ENCODE measurements at places on chromosomes 1 and 21.
A peak's percentile ranks its signal among the peaks of the same experiment; 100 is the strongest.

- peak; percentile 59 for DNase-seq
These were observed 625 bp downstream of the KLHDC7A start for GRCh38 chr1:18481190-18481920.

DNA sequence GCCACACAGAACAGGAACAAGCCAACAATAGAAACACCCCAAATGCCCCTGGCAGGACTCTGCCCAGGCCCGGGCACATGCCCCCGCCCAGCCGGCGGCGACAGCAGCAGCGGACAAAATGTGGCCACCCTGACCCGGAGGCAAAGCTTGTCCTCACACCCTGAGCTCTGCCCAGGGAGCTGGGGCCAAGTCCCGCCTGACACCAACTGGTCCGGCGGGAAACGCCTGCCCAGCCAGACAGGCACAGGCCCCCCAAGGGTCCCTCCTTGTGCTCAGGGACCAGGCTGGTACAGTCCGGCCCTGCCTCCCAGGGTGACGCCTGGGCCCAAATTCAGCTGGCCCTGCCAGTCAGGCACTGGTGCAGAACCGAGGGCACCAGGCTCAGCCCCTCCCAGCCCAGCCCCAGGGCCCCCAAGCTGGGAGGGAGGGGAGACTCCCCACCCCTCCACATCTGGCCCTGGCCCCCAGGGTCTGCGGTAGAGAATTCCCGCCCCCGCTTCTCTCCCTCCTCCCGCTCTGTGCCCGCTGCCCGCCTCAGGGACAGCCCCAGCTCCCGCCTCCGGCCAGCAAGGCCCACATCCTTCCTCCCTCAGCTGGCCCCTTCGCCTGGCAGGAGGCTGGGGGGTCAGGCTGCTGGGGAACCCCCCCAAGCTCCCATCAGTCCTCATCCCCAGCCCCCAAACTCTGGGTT, 2.0 kb downstream of the AHDC1 start:
- DNase-seq, result peak; percentile 80

- DNase-seq, result no peak
These were observed 115.9 kb downstream of the NEGR1 start for GRCh38 chr1:72166426-72166825.

DNA sequence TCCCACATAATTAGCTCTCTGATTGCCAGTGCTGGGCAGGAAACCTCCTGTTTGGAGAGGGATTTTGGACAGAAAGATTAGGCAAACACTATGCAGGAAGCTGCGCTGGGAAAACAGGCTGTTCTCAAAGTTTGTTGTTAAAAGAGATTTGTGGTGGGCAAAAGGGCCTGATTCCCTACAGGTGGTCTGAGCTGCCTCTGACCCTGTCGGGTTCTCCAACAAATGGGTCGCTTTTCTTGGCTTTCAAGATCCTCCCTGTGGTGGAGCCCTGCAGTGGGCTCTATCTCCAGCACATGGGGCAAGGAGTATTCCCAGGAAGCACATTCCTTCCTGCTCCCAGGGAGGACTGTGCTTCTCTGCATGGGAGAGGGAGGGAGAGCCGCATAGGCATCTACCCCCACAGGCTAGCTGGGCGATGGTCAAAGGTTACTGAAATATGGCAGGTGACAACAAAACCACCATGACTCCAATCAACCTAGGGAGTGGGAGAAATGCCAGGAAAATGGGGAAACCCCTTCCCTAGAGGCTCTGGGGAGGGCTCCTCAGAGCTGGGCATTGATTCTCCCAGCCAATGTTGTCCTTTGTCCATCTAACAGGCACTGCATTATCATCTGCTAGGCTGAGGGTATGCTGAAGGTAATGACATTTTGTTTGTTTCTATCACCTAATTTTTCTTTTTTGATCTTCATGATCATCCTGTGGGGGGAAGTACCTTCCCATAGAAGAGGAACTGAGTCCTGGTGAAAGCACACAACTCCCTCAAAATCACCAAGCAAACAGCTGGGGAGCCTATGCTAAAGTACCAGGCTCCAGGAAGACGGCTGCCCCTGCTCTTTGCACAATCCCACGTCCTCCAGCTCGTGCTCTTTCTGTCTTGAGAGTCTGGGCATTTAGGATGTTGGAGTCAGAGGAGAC, 85.3 kb downstream of the PLXNA2 start:
- peak; percentile 71 for DNase-seq

GRCh38 chr21:32448803-32449594, 36.5 kb downstream of the EVA1C start:
- no peak for DNase-seq

- DNase-seq, result peak; percentile 2
These were observed 160.7 kb downstream of the LEPR start for GRCh38 chr1:65581119-65581518.

GRCh38 chr1:211975152-211975941, 60.0 kb downstream of the INTS7 start:
- DNase-seq, result no peak

GRCh38 chr1:34696981-34697380, 57.9 kb upstream of the GJB5 start:
- DNase-seq, result no peak

DNA sequence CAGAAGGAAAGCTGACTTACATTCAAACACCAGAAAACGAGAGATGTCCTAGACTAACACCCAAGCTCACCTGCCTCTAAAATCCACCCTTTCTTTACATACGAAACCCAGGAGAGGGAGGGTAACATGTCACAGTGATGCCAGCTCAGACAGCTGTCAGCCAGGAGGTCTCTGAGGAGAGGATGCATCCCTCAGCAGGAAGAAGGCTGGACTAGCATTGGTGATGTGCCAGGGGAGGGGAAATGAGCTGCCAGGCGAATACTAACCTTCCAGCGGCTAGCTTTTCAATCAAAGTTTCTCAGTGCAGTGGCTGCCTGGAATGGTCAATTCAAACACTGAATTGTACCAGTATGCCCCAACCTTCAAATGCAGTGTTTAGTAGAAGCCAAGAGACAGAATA, 3.6 kb upstream of the UBE2G2 start:
- DNase-seq, result no peak

GRCh38 chr1:181704546-181704945, 221.2 kb downstream of the CACNA1E start:
- no peak for DNase-seq

- no peak for DNase-seq
These were observed 3.3 kb downstream of the DPH5 start for GRCh38 chr1:101022294-101022693.

- DNase-seq, result no peak
These were observed 70.1 kb upstream of the ROR1 start for GRCh38 chr1:63703701-63704107.

GRCh38 chr1:54980528-54981241, at the start of gene TMEM61:
TSS of gene TMEM61 (plus strand) at chr1:54980628. CDS start at chr1:54981066, 438 bp downstream.
- peak; percentile 85 for DNase-seq

- no peak for DNase-seq
These were observed 438.7 kb downstream of the PRDM2 start for GRCh38 chr1:14138687-14139086.

DNA sequence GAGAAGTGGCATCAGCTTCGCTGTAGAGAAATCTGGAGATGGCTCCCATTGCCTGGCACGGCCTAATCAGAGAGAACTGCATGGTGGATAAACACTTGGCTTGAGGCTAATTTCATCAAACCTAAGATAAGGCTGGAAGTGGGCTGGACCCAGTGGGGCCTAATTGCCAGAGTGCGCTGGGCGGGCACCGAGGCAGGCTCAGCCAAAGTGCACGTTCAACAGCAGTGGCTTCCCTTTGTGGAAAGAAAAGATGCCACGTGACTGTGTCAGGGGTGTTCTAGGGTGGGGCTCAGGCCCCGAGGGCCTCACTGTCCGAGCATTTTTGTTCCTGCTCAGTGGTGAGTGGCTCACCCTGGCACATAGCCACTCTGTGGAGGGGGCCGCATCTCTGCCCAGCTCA, 5.8 kb downstream of the PLCH2 start:
- DNase-seq, result no peak

DNA sequence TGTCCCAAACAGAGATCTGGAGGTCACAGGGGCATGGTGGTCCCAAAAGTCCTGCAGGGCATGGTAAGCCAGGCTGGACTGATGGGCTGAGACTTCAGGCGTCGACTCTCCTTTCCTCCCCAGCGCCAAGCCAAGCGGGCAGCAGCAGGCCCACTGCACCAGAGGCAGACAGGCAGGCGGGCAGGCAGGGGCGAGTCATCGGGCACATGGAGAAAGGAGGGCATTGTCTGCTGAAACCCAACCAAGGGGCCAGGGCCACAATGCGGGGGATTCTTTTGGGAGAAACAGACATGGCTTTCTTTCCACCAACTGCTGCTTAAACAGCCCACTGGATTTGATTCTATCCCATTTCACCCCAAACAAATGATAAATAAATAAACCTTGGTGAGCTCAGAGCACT, 46.2 kb downstream of the TRABD2B start:
- no peak for DNase-seq

DNA sequence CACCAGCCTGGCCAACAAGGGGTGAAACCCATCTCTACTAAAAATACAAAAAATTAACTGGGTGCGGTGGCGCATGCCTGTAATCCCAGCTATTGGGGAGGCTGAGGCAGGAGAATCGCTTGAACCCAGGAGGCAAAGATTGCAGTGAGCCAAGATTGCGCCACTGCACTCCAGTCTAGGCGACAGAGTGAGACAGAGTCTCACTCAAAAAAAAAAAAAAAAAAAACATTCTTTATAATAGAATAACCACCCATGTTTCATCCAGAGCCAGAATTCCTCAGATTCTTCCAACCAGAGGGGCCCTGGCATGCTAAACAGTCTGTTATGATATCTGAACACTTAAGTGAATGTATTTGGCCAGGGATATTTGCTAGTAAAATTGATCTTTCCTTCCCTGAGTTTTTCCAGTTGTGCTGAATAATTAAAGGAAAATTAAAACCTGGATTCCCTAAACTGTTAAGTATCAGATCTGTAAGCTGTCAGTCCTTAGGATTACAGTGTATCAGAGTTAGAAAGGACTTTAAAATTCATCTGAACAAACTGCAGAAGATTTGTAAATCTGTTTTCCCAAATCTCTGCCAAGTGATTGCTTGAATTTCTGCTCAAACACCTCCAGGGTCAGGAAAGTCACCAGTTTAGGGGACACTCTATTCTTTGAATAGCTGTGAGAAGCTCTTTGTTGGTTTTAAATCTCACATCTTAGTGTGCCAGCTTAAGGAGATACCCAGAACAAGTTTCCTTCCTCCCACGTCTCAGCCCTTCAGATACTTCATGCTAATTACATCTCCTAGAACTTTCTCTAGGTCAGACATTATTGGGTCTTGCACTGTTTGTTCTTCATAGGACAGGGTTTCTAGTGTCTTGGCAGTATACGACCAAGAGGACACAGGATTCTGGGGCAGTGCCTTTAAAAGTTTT, 84.6 kb upstream of the BMP8A start:
- no peak for DNase-seq

GRCh38 chr21:32303385-32303784, 4.7 kb downstream of the MRAP start:
- no peak for DNase-seq

DNA sequence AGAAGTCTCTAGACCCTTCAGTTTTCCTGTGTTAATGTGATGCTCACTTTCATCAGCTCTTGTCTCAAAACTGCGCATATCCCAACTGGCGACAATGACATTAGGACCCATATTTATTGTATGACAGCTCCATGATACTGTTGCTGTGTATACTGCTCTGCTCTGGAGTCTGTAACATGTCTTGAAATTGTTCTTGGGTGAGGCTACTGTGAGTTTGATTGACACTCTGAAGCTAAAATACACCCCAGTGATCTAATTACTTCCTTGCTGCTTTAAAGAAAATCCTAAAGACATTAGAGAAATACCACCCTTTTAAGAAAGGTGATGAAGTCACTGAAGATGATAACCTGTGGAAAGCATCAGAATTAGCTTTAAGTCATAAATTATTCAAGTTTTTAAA, 1046.2 kb downstream of the KCNT2 start:
- DNase-seq, result no peak

DNA sequence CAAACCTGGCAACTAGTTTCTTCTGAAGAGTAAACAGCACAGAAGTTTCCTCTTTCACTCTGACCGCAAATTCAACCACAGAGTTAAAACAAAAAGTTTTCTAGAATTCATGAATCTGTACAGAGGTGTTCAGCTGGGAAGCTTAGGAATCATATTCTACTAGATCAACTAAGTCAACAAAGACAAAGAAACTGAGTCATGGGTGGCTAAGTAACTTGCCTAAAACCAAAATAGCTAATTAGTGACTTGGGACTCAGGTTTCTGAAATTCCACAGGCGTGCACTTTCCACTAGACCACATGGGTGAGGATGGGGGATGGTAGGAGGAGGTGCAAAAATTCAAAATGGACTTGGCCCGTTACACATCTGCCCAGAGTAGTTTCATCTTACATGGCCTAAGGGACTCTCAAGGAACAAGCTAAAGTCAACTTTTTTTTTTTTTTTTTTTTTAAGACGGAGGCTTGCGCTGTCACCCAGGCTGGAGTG, 25.8 kb downstream of the PTPN14 start:
- no peak for DNase-seq

DNA sequence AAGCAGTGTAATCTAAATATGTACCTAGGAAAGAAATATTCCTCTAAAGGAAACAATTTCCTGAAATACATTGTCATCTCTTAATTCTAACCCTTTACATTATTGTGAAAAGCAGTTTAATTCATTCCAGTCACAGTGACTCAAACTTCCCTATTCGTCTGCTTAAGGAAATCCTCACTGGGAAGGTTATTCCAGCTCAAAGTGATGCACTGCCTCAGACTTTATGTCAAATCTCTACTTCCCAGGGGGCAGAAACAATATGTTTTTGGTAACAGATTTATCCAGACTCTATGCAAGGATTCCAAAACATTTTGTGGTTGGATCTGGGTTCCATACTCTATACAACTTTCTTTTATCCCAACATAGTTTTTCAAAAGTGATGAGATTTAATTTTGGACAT, 145.2 kb downstream of the NTMT2 start:
- DNase-seq, result no peak

GRCh38 chr1:223001653-223002634, 141.1 kb downstream of the TLR5 start:
- DNase-seq, result no peak

DNA sequence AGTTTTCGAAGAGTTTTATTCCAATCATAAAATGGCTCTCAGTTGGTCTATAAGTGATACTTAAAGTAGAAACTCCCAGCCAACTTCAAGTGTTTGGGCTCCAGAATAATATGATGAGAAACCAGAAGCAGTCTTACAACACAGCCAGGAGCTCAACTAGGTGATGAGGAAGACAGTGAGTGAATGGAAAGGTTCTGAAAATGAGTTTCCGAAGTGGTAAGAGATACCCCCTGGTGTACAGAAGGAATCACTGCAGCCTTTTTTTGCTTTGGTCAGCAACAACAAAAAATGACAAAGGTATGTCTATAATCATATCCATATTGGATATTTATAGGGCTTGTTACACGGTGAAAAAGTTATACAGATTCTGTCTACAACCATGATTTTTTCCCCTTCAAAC, 16.5 kb downstream of the KRTAP19-1 start:
- DNase-seq, result peak; percentile 23

- no peak for DNase-seq
These were observed 12.3 kb downstream of the PHLDA3 start for GRCh38 chr1:201456499-201457309.

GRCh38 chr1:207565546-207566468, 69.8 kb downstream of the CR1 start:
- DNase-seq, result no peak
